CD8-positive, alpha-beta T cell (primary cell): ENCODE measurements at places on chromosomes 6 and 20. TPM values are rescaled to one million over a fixed set of nuclear protein-coding genes. Genes with fewer than 3 reads are reported as not detected.

DNA sequence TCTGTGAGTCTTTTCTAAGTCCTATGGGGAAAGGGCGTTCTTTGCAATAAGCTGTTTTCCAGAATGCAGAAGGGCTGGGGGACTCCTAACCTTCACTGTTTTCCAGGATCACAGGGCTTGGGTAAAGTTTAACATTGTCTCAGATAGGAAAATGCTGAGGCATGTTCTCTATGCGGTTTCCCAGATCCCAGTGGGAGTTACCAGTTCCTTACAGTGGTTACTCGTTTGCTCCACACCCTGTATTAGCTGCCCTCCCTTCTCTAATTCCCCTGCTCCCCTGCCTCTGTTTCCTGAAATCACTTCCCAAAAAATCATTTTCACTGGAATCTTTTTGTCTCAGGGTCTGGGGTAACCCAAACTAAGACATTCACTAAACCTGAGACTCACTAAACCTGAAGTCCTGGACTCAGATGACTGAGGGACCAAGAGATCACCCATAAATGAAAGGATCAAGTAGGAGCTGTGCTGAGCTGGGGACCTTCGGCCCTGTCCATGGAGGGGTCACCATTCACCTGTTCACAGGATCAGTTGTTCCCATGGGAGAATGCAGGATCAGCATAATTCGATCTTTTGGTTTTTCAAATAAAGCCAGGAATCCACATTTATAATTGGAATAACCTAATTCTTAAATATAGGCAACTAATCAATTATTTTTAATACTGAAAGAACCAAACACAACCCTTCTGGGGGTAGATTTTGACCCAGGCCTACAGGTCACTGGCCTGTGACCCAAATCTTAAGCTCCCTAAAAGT is 76.2 kb downstream of the ISM1 start:
- peak; percentile 5 for DNase-seq

GRCh38 chr6:82569022-82569421 is 205.4 kb downstream of the TPBG start:
- no peak for DNase-seq

DNA sequence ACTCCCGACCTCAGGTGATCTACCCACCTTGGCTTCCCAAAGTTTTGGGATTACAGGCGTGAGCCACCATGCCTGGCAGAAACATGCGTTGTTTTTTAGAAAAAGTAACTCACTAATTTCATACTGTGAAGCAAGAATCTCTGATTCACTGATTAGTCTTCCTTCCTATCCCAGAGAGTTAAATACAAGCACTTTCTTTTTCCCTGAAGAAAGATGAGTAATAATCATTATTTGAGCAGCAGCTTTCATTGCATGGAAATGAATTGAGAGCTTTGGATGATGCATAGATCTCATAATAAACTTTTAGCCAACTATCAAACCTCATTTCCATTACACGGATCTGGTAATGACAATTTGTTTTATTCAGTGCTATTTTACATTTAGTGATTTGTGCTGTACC is 892.5 kb upstream of the EYS start:
- DNase-seq, result no peak

GRCh38 chr6:958488-958887 is 265.5 kb upstream of the EXOC2 start:
- no peak for DNase-seq

GRCh38 chr6:41572613-41573012 is 26.4 kb downstream of the FOXP4 start:
- no peak for DNase-seq

GRCh38 chr6:12385316-12385715 is 95.2 kb downstream of the EDN1 start:
- no peak for DNase-seq

DNA sequence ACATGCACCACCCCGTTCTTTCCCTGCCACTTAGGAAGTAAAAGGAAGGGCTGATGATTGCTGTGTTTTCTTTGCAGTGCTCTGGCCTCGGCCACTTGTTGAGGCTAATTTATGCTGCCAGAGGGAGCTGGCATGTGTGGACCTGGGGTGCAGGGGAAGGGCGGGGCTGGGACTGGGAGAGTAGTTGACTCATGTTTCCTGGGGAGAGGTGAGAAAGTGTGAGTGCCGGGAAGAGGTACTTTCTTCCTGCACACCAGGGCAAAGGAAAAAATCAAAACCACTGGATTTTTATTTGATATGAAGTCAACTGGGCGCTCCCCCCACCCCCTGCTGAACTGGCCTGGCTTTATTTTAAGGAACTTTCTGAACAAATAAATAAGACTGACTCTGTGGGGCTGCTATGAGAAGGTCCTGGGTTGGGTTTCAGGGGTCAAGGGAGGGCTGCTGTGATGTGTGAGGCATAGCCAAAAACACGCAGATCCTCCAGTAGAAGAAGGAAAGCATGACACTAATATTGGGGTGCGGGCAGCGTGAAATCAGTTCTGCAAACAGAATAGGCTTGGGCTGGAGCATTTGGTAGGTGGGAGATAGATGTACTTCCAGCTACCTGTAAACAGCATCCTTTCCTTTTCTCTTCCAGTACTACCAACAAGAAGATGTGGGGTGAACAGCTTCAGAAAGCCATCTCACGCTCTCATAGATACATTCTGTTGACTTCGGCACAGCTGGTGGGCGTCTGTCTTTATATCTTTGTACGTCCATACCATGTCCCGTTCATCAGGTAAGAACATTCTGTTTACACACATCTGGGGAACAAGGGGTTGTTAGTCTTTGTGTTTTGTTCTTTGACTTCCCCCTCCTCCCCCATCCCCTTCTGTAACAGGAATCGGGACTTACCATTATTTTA is 87.5 kb downstream of the SYNJ2 start:
- no peak for DNase-seq

DNA sequence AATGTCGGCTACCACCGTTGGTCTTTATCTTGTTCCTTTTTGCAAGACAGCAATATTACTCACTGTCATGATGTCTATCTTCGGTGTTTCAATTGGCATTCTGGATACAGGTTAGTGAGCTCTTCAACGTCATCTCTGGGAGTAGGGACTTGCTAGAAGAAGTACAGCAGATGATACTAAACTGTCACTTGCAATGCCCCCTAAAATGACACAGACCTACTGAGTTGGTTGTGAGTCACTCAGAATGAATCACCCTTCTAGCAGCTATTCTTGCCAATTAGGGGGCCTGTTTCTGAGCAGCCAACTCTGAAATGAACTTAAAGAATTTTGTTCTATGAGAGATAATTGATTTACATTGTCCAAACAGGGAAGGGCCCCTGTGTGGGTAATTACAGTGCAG is 176.5 kb downstream of the SLC16A10 start:
- no peak for DNase-seq

GRCh38 chr6:34142061-34142998 is 3.6 kb downstream of the GRM4 start:
- no peak for DNase-seq

GRCh38 chr6:95587989-95588388 is 10.7 kb downstream of the MANEA start:
- DNase-seq, result no peak

GRCh38 chr6:141641406-141641805 is 491.3 kb upstream of the GJE1 start:
- no peak for DNase-seq

- DNase-seq, result no peak
These were observed 227.0 kb upstream of the MARCKS start for GRCh38 chr6:113629975-113630737.

DNA sequence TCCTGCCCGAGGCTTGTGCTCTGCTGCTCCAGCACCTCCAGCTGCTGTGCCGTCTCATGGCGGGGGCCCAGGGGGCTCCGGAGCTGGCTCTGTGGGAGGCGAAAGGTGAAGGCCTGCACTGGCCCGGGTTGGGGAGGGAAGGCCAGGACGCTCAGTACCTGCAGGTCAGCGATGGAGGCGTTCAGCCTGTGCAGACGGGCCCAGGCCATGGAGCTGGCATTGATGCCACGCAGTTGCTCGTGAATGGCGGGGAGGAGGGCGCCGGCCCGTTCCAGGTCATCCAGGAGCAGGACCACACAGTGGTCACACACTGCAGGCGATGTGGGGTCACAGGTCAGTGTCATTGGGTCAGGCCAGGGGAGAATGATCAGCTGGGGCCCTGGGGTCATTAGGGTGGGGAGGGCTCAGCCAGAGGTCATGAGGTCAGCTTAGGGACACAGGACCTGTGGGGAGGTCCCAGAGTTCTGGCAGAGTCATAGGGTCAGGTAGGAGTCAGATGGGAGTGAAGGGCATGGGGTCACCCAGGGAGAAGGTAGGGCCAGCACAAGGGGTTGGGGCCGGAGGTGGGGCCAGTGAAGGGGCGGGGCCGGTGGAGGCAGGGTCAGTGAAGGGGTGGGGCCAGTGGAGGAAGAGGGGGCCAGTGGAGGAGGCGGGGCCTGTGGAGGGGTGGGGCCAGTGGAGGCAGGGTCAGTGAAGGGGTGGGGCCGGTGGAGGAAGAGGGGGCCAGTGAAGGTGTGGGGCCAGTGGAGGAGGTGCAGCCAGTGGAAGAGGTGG is 18.0 kb downstream of the ADRM1 start:
- DNase-seq, result no peak

GRCh38 chr6:53335224-53335994 is 13.3 kb downstream of the ELOVL5 start:
- peak; percentile 63 for DNase-seq

DNA sequence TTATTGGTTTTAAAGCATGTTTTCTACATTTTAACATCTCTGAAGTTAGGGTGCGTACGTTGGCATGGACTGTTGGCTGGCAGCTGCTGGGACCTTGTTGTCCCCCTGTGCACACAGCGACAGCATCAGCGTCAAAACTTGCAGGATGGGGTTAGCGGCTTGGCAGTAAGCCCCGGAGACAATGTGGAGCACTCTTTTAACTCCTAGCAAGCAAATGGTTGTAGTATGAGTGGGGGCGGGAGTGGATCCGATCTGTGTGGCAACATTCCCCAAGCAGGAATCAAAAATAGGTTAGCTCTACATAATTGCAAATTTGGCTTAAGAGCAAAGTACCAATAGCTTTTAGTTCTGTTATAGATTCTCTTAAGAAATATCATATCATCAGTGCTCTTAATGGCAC is 70.1 kb downstream of the NRN1 start:
- no peak for DNase-seq

DNA sequence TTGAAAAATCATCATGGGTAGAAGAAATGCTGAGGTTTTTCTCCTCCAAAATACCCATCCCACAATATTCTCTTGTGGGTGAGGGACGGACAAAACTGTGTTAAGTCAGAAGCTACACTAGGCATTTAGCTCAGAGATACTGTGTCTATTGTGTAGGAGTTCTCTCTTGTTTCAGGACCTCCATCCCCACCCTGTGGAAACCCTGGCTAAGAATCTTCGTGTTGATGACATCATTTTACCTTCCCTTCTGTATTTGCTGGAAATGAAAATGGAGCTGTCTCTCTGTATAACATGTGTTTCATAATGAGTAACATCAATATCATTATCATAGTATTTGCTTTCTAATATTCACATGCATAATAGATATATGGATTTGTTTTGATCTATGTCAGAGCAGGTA is 1193.0 kb upstream of the CITED2 start:
- DNase-seq, result no peak

DNA sequence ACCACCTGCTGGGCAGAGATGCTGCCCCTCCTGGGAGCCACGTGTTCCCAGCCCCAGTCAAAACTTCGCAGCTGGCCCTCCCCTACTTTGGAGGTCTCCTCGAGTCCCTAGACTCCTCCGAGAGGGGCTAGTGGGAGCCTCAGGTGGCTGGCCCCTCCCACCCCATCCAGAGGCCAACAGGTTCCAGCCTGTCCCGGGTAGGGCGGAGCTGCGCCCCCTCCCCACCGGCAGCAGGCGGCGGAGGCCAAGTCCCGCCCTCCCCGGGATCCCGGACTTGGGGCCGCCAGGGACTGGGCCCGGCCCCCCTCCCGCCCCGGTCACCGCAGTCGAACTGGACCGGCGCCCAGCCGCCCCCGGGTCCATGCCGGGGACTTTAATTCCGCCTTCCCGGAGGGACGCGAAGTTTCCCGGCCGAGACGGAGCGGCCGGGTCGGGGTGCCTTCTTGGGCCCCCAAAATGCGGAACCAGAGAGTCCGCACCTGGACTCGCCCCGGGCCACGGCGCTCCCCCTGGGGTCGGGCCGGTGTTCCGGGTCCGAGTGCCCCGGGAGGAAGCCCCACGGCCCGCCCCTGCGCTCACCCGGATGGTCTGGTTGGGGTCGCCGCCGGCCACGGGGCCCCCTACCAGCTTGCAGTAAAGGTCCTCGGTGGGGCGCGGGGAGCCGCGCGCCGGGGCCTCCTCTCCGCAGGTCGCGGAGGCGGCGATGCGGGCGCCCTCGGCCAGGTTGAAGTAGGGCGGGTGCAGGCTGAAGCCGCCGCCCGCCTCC is 559 bp downstream of the LAMA5 start:
- DNase-seq, result no peak

DNA sequence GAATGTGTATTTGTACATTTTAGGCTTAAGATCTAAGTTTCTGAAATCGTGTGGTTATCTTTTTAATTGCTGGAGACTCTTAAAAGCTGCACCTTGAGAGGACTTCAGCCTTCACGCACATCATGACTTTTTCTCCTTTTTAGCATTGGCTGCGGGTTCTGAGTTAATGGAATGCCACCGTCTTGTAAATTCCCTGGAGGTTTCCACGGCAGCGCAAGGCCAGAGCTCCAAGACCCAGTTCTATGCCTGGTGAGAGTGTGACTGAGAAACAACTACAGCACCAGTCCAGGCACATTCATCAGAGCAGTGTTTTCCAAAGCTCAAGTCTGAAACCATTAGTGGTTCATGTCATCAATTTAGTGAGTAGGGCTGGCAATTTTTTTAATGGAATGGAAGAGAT is 23.0 kb downstream of the PRR18 start:
- no peak for DNase-seq

DNA sequence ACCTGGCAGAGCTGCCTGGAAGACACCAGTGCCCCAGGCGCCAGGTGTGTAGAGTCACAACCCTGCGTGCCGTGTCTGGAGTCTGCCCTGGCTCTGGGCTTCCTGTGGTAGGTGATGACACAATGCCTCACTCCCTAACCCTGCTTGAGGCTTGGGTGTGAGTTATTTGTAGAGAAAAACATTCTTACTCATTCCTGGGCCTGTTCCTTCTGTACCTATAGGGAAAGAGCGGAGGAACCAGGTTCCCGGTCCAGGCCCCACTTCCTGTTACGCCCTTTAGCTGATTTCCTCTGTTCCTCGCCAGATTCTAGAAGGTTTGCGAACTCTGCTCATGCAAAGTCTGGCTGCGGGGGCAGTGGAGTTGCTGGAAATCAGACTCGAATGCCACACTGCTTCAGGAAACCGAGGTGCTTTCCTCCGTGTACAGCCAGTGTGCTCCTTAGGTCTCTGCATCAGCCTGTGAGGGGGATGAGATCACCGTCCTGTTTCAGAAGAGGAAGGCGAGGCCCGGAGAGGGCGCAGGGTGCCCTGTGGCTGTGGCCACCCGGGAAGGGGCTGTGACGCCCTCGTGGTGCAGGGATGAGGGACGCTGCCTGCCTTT is 67.1 kb upstream of the DUSP22 start:
- DNase-seq, result peak; percentile 62

Gene AIF1
- 76.5 TPM for total RNA-seq

Gene GPLD1
- 0.73 TPM for total RNA-seq

Gene EFCAB8
- 0.92 TPM for total RNA-seq

Gene TMEM217
- 1.2 TPM for total RNA-seq

Gene SOBP
- total RNA-seq, result 0.19 TPM

Gene HUS1B
- 2.8 TPM for total RNA-seq

Gene COL20A1
- 0.22 TPM for total RNA-seq

Gene ATXN1
- 81.1 TPM for total RNA-seq

Gene SPATS1
- not detected for total RNA-seq

Gene ENPP5
- total RNA-seq, result 0.33 TPM
